ENCODE measurements at places on chromosomes 7 and 10. TPM values are rescaled to one million over a fixed set of nuclear protein-coding genes. Genes with fewer than 3 reads are reported as not detected.

Gene GIMAP5
- total RNA-seq: not detected

Gene SLC26A5
- not detected for total RNA-seq

GRCh38 chr10:117334066-117334465 is 41.2 kb downstream of the PDZD8 start:
- no peaks in the 10 kb centered on the region for H3K4me1 ChIP-seq
- H3K27me3 ChIP-seq: no peaks in the 10 kb centered on the region
- no peak overlapping the region for H3K27ac ChIP-seq
- peak; percentile 43 for DNase-seq
- no peak overlapping the region for H3K4me3 ChIP-seq

Gene GNAT3
- not detected for total RNA-seq

DNA sequence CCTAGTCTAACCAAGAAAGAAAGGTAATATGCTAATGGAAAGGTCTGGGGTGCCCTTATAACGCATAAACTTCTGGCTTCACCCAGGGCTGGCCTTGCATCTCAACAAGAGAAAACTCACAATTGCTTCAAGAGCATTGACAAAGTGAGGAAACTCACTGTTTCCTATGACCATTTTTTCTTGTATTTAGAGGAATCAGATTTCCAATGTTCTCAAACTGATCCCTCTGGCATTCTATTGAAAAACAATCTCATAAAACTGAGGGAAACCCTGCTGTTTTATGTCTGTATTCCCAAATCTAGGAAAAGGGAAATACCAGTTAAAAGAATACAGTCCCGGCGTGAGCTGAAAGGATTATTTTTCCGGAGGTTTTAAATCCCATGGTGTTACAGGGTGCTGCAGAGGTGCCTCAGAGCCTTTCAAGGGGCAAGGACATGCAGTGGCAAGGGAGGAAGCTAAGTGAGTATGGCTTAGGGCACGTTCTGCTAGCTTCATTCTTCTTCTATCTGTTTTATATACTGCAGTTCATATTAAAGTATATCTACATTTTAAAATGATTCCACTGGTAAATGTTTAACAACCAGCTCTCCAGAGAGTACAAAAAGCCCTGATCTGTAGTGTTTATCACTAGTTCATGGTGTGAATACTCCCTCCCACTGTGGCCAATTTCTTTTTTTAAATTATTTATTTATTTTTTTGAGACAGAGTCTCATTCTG is 68.7 kb downstream of the CAV1 start:
- no peak for DNase-seq
- H3K27ac ChIP-seq: no peak overlapping the region
- no peak overlapping the region for H3K4me3 ChIP-seq
- no peaks in the 10 kb centered on the region for H3K36me3 ChIP-seq

DNA sequence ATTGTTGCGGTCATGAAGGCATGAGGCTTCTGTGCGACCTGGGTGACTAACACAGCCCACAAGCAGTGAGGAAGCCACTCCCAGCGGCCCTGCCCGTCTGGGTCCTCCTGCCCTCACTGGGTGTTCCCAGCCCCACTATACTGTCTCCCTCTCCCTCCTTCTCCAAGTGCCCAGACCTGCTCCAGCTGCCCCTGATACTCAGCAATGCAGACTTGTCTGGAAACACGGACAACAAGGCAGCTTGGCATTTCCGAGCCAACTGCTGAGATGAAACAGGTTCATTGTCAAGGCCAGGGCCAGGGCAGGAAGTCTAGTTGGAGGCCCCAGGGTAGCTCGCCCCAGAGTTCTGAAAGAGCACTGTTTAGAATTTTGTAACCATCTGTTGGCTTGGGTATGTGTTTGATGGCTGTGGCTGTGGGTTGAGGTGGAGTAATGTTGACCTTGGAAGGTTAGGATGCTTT is 95.7 kb downstream of the RBM20 start:
- H3K27me3 ChIP-seq: peaks cover 8% of the 10 kb centered on the region
- DNase-seq: peak; percentile 27
- H3K4me1 ChIP-seq: no peaks in the 10 kb centered on the region
- H3K27ac ChIP-seq: no peak overlapping the region

- DNase-seq: no peak
- no peaks in the 10 kb centered on the region for H3K4me1 ChIP-seq
- H3K27me3 ChIP-seq: no peaks in the 10 kb centered on the region
- no peaks in the 10 kb centered on the region for H3K36me3 ChIP-seq
Measured at GRCh38 chr7:1654738-1655475, 15.2 kb upstream of the ELFN1 start.

DNA sequence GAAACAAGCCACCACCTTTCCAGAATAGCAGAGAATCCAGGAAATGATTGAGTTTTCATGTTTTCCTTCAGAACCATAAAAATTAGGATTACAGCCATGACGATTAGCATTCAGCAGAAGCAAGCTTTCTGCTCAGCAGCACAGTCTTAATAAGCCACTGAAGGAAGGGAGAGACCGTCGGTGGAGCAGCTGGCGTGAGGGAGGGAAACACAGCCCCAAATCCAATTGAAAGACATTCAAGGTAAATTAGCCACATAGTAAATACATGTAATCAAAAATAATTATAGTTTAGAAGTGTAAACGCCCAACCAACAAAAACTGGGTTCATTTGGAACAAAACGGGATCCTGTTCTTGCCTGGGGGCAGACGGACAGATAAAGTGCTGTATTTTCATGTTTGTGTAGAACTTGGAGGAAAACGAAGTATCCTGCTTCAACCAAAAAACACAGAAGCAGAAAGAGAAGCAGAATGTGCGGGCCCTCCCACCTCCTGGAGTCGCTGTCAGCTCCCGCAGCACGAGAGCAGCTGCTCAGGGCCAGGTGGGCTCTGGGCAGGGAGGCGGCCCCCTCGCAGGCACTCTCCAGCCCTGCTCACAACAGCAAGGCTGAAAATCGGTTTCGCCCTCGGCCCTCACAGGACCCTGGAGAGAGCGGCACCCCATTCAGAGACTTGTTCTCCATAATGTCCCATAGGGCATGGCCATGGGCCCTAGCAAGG is 84.9 kb downstream of the TCERG1L start:
- no peaks in the 10 kb centered on the region for H3K36me3 ChIP-seq
- no peak overlapping the region for H3K27ac ChIP-seq
- no peak overlapping the region for H3K4me3 ChIP-seq
- no peaks in the 10 kb centered on the region for H3K4me1 ChIP-seq
- no peak for DNase-seq

DNA sequence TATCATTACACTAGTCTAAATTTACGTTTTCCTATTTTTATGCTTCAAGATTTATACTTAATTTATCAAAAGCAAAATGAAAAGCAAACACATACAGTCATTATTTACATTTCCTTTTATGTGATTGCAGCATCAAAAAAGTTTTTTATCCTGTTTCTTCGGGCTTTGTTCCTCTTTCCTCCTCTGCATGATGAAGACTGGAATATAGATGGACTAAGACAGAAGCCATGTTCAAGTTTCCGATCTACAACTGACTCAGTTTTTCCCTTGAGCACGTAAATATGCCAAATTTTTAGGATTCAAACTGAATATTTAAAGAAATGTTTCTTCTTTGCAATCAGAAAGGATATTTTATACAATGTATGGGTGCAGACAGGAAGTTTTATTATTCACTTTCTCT is 273.5 kb upstream of the DGKB start:
- H3K4me1 ChIP-seq: no peaks in the 10 kb centered on the region
- H3K4me3 ChIP-seq: no peak overlapping the region
- no peak overlapping the region for H3K27ac ChIP-seq
- no peak for DNase-seq
- H3K27me3 ChIP-seq: no peaks in the 10 kb centered on the region

- H3K27ac ChIP-seq: peak overlapping the region; percentile 72
- H3K4me1 ChIP-seq: peaks cover 18% of the 10 kb centered on the region
- no peaks in the 10 kb centered on the region for H3K27me3 ChIP-seq
- peak overlapping the region; percentile 80 for H3K4me3 ChIP-seq
- DNase-seq: peak; percentile 41
Measured at GRCh38 chr7:134458341-134458805, 527 bp downstream of the AKR1B1 start.

DNA sequence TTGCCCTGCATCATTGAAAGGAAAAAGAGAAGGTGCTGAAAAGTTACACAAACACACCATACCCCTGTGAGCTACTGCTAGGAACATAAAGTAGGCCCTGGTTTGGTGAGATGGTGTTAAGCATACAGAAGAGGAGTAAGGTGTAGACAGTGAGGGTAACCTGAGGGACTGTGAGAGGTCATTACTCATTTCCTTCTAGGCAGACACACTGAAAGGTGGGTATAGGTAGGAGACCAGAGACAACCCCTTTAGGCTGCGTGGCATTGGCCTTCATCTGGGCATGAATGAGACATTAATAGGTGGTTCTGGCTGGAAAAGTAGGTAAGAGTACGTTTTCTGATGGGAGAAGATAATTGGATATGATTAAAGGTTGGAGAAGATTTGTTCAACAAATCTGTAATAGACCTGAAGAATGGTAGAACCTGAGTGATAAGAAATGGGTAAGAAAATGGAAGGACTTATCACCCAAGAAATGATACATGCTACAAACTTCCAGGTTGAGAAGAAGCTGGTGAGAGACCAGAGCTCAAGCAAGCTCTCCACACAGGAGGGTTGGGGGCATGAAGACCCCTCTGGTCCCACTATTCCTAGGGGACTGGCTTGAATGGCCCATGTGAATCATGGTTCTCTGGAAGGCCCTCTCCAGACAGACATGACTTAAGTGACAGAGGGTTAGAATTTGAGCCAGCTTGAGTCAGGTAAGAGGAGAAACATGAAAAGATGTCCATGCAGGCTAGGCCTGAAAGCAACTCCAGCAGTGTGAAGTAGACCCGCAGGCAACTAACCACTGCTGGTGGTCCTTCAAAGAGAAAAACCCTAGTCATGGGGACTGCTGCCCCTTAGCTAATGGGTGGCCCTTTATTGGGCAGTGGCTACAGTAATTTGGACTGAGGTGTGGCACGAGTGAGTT is 3.8 kb downstream of the COMTD1 start:
- H3K27ac ChIP-seq: no peak overlapping the region
- H3K27me3 ChIP-seq: no peaks in the 10 kb centered on the region
- H3K4me1 ChIP-seq: peaks cover 6% of the 10 kb centered on the region

Gene PDE6C
- total RNA-seq: not detected

Gene MACC1
- total RNA-seq: 0.26 TPM

- no peaks in the 10 kb centered on the region for H3K36me3 ChIP-seq
- H3K4me1 ChIP-seq: no peaks in the 10 kb centered on the region
- H3K27me3 ChIP-seq: peaks cover 3% of the 10 kb centered on the region
- no peak overlapping the region for H3K27ac ChIP-seq
- no peak overlapping the region for H3K4me3 ChIP-seq
- DNase-seq: no peak
Measured at GRCh38 chr10:86354761-86355540, 11.6 kb downstream of the GRID1 start.

DNA sequence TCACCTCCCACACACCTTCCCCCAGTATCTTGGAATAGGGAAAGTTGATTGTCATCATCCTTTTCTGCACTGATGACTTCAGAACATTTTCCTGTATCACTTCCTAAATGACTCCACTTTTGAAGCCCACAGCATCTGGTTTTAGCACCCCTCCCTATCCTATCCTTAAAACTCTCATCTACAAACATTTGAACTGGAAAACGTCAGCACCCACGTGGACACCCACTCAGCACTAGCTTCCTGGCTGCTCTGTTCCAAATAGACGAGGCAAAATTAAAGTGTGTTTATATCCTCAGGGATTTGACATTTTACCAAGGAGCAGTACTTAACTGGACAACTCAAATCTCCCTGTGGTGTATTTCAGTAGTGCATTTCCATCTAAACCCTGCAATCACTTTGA is 73.9 kb downstream of the REEP3 start:
- peak; percentile 16 for DNase-seq
- H3K4me1 ChIP-seq: no peaks in the 10 kb centered on the region
- peaks cover 2% of the 10 kb centered on the region for H3K36me3 ChIP-seq
- no peak overlapping the region for H3K27ac ChIP-seq
- no peak overlapping the region for H3K4me3 ChIP-seq

Gene SPAM1
- not detected for total RNA-seq

GRCh38 chr10:79020015-79020491 is 48.7 kb upstream of the ZMIZ1 start:
- no peak overlapping the region for H3K4me3 ChIP-seq
- no peaks in the 10 kb centered on the region for H3K4me1 ChIP-seq
- no peak overlapping the region for H3K27ac ChIP-seq
- DNase-seq: no peak
- H3K27me3 ChIP-seq: peaks cover 4% of the 10 kb centered on the region

Gene ARHGAP22
- total RNA-seq: 21.3 TPM

- H3K4me1 ChIP-seq: no peaks in the 10 kb centered on the region
- DNase-seq: no peak
- H3K27me3 ChIP-seq: peaks cover 4% of the 10 kb centered on the region
- H3K27ac ChIP-seq: no peak overlapping the region
Measured at GRCh38 chr10:91076991-91077548, 143.4 kb upstream of the PCGF5 start.

GRCh38 chr10:58781873-58782488 is 269.3 kb downstream of the BICC1 start:
- H3K36me3 ChIP-seq: no peaks in the 10 kb centered on the region
- DNase-seq: peak; percentile 40
- no peak overlapping the region for H3K4me3 ChIP-seq
- H3K4me1 ChIP-seq: peaks cover 5% of the 10 kb centered on the region

DNA sequence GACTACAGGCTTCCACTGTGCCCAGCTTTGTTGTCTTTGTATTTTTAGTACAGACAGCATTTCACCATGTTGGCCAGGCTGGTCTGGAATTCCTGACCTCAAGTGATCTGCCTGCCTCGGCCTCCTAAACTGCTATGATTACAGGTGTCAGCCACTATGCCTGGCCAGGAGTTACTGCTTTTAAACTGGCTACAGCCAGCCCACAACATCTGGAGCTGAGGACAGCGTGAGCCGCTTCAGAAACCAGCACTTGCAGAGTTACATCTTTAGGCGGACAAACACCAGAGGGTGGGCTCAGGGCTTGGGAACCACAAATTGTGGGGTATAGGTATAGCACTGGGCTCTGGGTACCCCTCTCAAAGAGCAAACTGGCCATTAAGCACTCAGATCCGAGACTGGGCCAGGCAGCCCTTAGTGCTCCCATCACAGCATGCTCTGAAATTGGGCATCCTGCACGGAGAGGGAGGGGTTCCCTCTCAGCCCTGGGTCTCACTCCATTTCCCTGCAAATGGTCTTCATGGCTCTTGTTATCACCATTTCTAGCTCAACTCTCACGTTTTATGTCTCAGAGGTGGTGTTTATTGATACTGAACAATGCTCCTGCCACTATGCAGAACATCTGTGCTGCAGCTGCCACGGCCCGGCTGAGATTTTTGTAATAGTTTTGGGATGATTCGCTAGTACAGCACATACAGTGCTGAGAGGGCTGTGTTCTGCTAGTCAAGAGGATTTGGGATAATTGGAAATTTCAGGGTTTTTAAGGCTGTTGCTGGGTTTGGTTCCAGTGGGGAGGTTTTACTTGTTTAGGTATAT is 146.4 kb upstream of the LYZL2 start:
- peak; percentile 90 for DNase-seq
- peak overlapping the region; percentile 52 for H3K27ac ChIP-seq
- no peak overlapping the region for H3K4me3 ChIP-seq
- no peaks in the 10 kb centered on the region for H3K27me3 ChIP-seq

- no peaks in the 10 kb centered on the region for H3K36me3 ChIP-seq
- no peaks in the 10 kb centered on the region for H3K4me1 ChIP-seq
- no peak overlapping the region for H3K27ac ChIP-seq
- no peak for DNase-seq
- H3K27me3 ChIP-seq: no peaks in the 10 kb centered on the region
Measured at GRCh38 chr7:31853380-31853779, 166.4 kb downstream of the PPP1R17 start.

Gene CYTH3
- 24.4 TPM for total RNA-seq

GRCh38 chr7:2009541-2010001 is 223.2 kb downstream of the MAD1L1 start:
- no peaks in the 10 kb centered on the region for H3K36me3 ChIP-seq
- H3K4me1 ChIP-seq: peaks cover 2% of the 10 kb centered on the region
- H3K27ac ChIP-seq: no peak overlapping the region
- no peak for DNase-seq
- H3K4me3 ChIP-seq: no peak overlapping the region
- no peaks in the 10 kb centered on the region for H3K27me3 ChIP-seq

Data from fibroblast of lung (primary cell).